Spleen (tissue), 13 donors: ENCODE measurements at places on chromosomes 5 and 9. TPM values are rescaled to one million over a fixed set of nuclear protein-coding genes. Genes with fewer than 3 reads are reported as not detected.

DNA sequence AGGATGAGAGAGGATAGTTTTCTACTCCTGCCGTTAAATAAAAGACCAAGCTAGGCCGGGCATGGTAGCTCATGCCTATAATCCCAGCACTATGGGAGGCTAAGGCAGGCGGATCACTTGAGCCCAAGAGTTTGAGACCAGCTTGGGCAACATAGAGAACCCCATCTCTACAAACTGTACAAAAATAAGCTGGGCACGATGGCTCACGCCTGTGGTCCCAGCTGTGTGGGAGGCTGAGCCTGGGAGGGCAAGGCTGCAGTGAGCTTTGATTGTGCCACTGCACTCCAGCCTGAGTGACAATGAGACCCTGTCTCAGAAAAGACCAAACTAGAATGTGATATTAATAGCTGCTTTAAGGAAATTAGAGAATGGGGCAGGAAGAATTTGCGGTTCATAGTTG, 158.4 kb downstream of the NIPBL start:
- DNase-seq: no peak

- no peak for DNase-seq
These were observed 408.4 kb downstream of the NTRK2 start for GRCh38 chr9:85077944-85078343.

Gene NR2F1
- total RNA-seq: 11.9 TPM

Gene FBN2
- total RNA-seq: 3.8 TPM

DNA sequence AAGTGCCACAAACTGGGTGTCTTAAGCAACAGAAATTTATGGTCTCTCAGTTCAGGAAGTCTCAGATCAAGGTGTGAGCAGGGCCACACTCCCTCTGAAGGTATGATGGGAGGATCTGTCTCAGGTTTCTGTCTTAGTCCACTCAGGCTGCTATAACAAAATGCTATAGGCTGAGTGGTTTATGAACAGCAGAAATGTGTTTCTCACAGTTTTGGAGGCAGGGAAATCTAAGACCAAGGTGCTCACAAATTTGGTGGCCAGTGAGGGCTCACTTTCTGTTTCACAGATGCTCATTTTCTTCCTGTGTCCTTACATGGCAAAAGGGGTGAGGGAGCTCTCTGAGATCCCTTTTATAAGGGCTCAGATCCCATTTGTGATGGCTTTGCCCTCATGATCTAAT, 281.4 kb downstream of the CWC27 start:
- DNase-seq: no peak

Gene AQP7
- total RNA-seq: 2.6 TPM

GRCh38 chr5:137279521-137280231, 219.4 kb downstream of the SPOCK1 start:
- no peak for DNase-seq
